Breast epithelium (tissue), 4 donors: ENCODE measurements at places on chromosomes 12 and 14. TPM values are rescaled to one million over a fixed set of nuclear protein-coding genes. Genes with fewer than 3 reads are reported as not detected.

The KRT2 gene
- not detected for total RNA-seq

- no peak for DNase-seq
Observed at GRCh38 chr12:26359576-26359975, 164.2 kb downstream of the SSPN start.

- DNase-seq = no peak
Observed at GRCh38 chr12:81800298-81801148, 41.4 kb upstream of the PPFIA2 start.

DNA sequence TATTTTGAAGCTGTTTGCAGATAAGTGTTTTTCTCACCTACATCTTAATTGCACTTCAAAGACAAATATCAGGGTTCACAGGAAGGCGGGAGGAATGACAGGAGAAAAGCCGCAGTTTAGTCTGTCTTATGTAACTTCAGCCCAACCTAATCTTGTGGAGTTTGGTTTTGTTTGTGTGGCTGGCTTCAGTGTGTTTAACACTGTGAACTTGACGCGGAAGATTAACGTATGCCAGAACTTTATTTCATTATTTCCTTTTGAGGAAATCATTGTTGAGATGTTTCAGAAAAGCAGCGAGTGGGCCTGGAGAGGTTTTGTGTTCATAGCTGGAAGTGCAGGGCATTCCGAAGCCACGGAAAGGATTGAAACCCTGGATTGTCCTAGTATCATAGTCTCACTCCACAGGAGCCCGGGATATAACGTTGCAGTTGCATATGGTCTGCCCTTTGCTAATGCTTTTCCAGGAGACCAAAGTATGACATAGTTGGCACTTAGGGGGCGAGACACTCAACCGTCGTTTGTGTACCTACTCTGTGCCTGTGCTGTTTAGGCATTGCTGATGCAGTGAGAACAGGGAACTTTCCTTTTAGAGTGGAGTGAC is 2.0 kb downstream of the PELI2 start:
- DNase-seq = no peak

DNA sequence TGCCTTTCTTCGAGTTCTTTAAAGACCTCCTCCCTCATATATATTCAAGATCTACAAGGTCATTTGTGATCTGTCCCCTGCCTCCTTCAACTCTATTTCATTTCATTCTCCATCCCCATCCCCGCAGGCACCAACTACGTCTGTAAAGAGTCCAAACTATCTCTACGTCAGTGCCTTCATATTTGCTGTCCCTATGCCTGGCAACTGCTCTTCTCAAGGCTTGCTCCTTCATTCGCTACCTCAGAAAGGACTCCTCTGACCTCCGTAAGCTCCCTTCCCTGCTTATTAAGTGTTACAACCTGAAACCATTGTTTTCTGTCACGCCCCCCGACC is 650 bp downstream of the LLPH start:
- no peak for DNase-seq

The NABP2 gene
- 24.7 TPM for total RNA-seq

GRCh38 chr14:70665448-70666360 is 24.0 kb downstream of the TTC9 start:
- peak; percentile 90 for DNase-seq

GRCh38 chr14:89399157-89399556 is 17.9 kb downstream of the FOXN3 start:
- no peak for DNase-seq

GRCh38 chr12:110856542-110856941 is 9.8 kb downstream of the CCDC63 start:
- DNase-seq = no peak
